NCI-H2171 treated with DMSO at 0.1 percent for 48 hours (cell line): ENCODE measurements at places on chromosomes 3 and 15.

- DNase-seq = no peak
Observed at GRCh38 chr3:111542611-111543300, 759 bp downstream of the CD96 start.

DNA sequence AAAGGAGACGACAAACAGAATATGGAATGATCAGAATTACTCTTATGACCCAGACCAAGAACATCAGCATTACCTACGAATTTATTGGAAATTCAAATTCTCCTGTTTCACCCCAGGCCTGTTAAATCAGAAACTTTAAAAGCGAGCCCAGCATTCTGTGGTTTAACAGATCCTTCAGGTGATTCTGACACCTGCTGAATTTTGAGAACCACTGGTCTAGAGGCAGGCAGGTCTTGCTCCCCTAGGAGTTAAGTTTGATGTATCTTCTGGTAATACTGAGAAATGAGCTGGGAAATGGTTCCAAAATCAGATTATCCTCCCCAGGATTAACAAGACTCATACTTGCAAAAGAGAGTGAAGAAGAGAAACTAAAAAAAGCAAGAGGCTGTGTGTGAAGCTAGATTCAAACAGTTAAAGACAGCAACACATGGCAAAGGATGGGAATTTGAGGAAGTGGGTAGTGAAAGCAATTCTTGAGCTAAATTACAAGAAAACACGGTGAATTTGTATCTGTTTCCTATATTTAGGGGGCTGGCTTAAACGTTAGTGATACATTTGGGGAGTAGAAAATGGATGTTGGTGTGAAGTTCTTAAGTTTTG lies 66.0 kb downstream of the FLNB start:
- DNase-seq = no peak

GRCh38 chr3:190239325-190239724 lies 82.9 kb downstream of the CLDN1 start:
- DNase-seq = no peak

DNA sequence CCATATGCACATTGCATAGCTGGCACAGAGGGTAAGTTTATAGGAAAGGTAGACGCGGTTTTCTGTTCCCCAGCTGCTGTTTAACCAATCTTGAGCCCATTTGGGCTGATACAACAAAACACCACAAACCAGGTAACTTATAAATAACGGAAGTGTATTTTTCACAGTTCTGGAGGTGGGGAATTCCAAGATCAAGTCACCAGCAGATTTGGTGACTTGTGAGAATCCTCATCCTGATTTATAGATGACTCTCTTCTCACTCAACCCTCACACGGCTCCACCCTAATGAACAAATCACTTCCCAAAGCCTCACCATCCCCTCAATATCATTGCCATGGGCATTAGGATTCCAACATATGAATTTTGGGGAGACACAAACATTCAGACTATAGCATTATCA lies 694.4 kb upstream of the NR2F2 start:
- no peak for DNase-seq
